Renal cortical epithelial cell (primary cell): ENCODE measurements at places on chromosomes 6 and 20.

GRCh38 chr6:117174835-117175360 lies 90.5 kb upstream of the VGLL2 start:
- DNase-seq: no peak

DNA sequence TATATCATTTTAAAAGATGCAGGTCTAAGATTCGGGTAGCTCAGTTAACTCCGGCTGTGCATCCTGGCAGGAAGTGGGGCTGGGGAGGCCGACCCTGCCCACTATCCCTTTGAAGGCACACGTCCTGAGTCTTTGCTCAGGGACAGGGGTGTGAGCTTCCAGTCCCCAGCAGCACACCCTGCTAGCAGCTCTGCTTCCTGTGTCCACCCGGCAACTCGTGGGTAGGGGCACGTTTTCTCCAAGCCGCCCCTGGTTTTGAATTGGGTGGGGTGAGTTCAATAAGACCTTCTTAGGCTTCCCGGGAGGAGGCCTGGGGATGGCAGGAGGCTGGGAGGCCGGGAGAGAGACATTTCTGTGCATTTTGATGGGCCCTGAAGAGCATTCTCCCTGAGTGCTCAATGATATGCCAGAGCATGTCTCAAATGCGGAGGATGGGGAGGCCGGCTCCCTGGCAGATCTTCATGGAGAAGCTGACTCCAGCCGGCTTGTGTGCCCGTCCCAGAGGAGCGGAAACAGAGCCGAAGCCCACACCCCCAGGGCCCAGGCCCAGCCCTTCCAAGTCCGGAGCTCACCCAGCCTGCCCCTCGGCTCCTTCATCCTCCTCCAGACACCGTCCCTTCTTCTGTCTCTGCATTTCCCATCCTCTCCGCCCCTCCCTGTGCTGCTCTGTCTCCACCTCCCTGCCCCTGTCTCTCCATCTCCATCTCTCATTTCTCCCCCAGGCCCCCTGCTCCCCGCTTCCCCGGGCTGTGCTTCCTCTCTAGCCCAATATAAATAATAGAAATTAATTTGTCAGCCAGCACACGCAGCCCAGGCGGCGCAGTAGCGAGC lies 36.3 kb upstream of the ZFAND3 start:
- DNase-seq: no peak

- DNase-seq: no peak
Measured at GRCh38 chr6:133129556-133129955, 111.6 kb upstream of the EYA4 start.

DNA sequence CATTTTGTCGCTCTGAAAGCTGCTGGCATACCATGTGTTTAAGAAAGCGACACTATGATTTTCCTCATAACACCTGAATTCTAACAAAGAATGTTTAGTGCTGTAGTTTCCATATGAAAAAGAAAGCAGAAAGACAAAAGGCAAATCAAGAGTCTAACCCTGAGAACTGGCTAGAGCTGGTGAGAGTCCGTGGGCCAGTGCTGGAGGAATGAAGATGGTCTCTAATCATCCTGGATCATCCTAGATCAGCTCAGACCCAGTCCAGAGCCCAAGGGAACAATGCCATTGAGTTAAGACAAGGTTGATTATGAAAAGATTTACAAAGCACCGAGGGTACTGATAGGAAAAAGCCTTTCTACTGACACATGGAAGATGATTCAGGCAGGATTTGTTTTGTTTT lies 73.0 kb upstream of the MYLIP start:
- no peak for DNase-seq

DNA sequence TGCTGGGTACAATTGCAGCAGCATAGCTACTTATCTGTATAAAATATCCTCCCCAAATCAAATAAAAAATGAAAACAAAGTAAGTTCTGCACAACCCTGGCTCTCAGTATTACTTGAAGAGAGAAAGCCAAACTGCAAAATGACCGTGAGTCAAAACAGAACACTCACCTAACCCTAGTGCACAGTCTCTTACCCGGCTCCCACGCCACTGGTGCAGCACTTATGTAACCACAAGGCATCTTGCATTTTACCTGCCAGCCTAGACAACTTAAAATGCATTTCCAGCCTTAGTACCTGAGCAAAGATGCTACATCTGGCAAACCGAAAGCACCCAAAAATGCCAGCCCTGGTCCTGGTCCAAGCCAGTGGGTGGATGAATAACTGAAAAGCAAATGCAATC lies 12.4 kb upstream of the SIRPB1 start:
- DNase-seq: no peak

DNA sequence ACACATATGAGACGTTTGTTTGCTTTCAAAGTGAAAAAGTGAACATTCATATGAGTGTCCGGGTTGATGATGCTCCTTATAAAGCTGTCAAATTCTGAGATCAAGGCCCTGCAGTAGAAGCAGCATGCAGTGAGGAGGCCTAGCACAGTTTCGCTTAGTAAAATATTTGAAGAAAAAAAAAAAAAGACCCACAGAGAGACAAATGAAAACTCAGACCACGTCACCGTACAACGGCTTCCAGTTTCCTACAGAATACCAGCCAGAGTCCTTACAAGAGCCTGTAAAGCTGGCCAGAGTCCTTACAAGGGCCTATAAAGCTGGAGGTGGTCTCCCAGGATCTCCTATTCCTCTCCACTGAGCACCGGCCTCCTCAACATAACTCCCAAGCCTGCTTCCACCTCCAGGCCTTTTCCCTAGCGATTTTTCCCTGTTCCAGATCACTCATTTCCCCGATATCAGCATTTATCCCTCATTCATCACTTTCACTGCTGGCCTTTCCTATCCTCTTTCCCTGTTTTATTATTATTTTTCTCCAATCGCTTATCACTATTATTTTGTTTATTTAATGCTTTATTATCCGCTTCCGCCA lies 1.5 kb upstream of the HMGN4 start:
- DNase-seq: peak; percentile 54
